ENCODE measurements at places on chromosomes 3 and 15.

DNA sequence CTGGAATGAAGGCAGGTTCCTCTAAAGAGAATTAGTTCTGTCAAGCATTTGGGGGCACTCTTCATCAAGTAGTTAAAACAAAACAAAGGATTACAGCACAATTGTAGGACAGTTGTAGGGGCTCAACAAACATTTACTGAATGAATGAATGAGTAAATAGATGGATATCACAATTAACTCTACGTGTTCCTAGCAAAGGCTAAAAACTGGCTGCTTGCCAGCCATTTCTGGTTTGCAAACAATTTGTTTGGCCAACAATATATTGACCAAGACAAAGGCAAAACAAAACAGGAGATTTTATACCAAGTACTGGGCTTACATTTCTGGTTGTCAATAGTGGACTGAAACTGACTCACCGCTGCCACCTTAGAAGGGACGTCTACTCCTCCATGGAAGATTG, 116.8 kb downstream of the ZNF280D start:
- DNase-seq, result no peak

- no peak for DNase-seq
Observed at GRCh38 chr15:95679847-95680582, 650.5 kb upstream of the NR2F2 start.

- no peak for DNase-seq
Observed at GRCh38 chr3:39106851-39107387, 508 bp downstream of the GORASP1 start.

- no peak for DNase-seq
Observed at GRCh38 chr3:134681522-134681900, 30.7 kb upstream of the KY start.

DNA sequence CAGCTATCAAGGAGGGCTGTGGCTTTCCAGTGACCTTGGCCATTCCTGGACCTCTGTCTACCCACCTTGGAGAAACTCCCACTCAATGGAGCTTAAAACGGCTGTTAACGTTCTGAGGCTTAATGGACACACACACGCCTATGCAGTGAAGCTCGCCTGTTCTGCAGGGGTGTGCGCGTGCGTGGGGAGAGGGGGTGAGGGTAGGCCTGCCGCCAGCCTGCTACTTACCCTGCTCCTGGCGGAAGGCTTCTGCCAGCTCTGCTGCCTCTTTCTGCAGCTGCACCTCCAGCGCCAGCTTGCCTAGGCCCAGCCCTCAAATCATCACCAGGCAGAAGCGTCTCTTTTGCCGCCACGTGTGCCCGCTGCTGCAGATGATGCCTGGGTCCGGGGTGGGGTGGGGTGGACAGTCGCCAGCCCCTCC, 23.2 kb upstream of the PARL start:
- no peak for DNase-seq

GRCh38 chr3:111621535-111621934, 26.4 kb upstream of the ZBED2 start:
- peak; percentile 55 for DNase-seq

GRCh38 chr3:172680684-172681083, 30.2 kb downstream of the NCEH1 start:
- no peak for DNase-seq

GRCh38 chr3:105686278-105686897, 182.4 kb downstream of the CBLB start:
- no peak for DNase-seq

- no peak for DNase-seq
Observed at GRCh38 chr15:92779874-92780273, 120.2 kb upstream of the CHD2 start.

DNA sequence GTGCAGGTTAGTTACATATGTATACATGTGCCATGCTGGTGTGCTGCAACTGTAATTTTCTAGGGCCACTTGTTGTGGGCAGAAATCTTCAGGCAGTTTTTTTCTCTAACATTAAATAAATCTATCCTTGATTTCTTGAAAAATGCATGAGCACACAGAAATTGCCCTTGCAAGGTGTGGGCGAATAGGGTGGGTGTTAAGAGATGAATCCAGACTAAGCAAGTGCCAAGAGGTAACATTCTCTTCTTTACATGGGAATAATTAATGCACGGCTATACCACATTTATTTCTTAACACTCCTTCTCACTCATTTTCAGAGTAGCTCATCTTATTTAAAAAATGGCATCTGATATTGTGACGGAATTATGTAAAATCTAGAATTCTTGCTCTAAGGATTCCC, 719.6 kb downstream of the AGBL1 start:
- no peak for DNase-seq

GRCh38 chr15:90873488-90873997, 5.2 kb downstream of the FURIN start:
- no peak for DNase-seq

DNA sequence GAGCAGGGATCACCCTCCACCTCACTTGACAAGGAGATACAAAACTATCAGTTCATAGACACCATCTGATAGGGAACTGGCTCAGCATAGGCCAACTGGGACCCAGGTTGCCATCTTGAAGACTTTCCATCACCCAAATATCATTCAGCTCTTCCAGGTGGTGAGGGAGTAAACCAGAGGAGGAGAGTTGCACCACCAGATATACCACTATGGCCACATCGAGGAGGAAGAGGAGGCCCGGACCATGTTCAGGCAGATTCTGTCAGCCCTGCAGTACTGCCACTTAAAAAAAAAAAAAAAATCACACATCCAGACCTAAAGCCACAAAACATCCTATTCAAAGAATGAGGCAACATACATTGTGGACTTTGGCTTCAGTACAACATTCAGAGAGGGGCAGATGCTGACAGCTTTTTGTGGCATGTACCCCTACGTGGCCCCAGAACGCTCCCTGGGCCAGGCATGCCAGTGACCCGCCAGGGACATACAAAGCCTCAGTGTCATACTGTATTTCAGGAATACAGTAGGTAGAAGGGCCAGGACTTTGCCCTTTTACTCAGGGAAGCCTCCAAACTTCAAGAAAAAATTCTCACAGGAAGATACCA, 18.4 kb upstream of the EMC3 start:
- DNase-seq, result no peak

DNA sequence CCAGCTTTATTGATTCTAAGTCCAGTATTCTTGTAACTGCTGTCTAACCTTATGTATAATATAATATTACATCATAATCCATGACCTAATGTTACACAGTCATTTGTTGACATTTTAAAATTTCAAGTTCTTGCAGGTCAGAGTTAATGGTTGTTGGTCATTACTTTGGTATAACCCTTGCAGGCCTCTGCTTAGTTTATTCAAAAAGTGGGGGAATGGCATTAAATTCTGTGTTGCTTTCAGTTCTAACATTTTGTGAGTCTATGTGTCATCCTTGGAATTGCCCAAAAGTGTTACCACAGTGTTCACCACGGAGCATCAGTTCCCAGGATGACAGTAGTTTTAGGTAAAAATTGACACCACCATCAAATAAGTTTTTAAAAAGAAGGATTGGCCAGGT, 174.8 kb upstream of the BCL6 start:
- no peak for DNase-seq

DNA sequence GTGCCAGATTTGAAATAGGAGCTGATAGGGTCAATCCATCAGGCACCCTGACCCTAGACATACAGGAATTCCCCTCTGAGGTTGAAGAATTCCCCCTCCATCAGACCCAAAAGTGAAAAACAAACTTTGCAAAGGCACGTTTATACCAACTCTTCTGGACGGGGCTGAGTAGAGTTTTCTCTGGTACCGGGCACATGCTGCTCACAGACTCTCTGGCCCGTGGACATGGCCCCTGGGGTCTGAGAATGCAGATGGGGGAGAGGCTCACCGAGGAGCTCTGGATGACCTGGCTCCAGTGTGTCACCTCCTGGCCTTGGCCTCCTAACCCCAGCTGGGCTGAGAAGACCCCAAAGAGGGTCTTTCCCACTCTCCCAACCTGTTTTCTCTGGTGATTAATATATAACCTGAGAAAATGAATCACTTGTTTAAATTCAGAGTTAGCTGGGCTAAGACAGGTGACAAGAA, 11.2 kb upstream of the LIPC start:
- no peak for DNase-seq

GRCh38 chr3:34132069-34132692, 333.8 kb downstream of the PDCD6IP start:
- DNase-seq, result no peak

DNA sequence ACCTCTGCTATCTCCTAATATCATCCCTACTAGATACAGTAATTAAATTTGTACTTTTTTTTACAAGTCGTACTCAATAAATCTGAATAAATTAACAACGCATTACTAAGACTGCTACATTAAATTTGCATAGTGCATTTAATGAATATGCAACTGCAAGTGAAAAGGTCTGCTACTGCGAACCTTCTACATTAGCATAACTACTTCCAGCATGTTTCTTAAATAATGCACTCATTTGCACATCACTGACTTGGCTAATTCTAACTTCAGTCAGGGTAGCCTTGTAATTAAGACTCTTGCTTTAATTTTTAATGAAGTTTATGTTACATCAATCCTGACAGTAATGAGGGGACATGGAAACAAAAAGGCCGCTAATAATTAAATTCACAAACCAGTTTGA, 98.9 kb upstream of the FOXB1 start:
- no peak for DNase-seq

DNA sequence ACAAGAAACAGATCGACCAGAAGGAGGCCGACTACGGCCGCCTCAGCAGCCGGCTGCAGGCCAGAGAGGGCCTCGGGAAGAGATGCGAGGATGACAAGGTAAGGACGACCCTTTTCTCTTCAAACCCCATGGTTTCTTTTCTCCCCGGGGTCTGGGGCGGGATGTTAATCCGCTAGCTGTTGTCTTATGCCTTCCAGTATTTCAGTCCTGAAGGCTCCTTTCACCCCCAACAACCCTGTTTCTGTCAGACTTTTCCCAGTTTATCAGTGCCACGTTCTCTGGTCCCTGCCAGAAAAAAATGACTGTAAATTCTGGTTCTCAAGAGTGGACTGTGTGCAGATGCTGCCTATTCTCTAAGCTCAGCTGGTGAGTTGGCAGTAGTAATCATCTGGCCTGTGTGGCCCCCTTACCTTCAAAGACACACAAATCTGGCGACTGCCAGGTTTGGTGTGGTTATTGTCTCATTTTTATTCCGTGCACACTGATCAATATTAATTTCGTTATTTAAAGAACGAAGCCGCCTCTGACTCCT, 806 bp downstream of the GOLM2 start:
- no peak for DNase-seq

DNA sequence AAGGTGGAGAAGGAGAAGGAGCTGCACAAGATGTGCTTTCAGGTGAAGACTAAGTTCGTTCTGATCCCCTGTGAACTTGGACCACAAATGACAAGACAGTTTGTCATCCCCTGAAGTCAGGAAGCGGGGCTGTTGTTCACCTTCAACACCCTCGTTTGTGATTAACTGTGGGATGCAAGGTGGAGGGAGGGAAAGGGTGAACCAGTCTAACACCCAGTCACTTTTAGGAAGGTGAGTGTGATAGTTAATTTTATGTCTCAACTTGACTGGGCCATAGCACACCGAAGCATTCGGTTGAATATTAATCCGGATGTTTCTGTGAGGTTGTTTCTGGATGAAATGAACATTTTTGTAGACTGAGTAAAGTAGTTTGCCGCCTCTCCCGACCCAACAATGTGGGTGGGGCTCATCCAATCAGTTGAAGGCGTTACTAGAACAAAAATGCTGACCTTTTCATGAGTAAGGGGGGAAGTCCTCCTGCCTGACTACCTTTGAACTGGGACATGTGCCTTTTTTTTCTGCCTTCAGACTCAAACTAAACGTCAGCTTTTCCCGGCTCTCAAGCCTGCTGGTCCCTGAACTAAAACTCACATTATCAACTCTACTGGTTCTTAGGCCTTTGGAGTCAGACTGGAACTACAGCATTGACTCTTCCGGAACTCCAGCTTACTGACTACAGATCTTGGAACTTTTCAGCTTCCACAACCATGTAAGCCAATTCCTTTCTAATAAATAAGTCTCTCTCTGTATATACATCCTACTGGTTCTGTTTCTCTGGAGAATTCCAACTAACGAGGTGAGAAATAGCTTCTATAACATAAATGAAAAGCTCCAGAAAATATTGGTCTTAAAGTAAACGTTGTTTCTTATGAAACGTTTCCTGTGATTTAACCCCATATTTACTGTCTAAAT, 264.0 kb upstream of the SLITRK3 start:
- no peak for DNase-seq

DNA sequence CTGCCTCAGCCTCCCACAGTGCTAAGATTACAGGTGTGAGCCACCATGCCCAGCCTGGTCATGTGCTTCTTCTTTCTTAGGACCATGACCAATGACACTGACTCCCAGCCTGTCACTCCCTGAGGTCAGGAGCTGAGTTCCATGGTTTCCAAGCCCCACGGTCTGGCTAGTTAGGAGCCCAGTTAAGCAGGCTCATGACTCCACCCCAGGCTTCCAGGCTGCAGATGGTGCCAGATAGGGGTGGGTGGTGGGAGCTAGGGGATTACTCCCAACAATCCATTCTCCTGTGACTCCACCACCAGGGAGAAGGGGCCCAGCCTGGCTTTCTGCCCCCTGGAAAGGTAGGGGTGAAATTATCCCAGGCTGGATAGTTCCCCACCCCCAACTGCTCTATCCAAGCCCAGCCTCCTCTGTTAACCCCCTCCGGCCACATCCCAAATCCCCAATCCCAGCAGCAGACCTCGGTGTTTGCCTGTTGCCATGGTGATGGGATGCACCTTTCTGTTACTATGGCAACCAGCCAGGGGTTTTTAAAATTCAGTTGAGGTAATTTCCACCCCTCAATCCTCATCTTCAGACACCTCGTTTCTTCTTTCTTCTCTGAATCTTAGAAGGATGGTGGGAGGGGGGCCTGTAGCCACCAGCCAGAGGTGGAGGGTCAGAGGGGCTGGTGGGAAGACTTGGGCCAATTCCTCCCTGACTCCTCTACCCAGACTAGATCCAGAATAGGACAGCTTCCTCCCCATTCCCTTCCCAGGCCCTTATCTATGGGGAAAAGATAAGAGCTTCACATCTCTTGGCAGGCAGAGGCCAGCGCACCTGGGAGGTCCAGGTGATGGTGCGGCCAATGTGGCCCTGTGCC, 22.5 kb upstream of the SEMA3F start:
- no peak for DNase-seq

DNA sequence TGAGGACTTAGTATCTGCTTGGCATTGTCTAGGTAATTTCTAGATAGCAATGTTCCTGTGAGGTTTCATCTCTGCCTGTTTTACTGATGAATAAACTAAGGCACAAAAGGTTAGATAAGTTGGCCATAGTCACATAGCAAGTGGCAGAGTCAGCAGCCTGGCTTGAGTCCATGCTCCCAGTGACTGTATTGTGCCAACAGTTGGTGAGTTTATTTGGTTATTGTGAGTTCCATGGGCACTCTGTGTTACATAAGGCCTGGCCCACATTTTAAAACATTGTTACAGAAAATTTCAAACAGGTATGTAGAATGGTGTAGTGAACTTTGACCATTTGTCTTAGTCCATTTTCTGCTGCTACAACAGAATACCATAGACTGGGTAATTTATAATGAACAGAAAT, 15.2 kb downstream of the MCM2 start:
- no peak for DNase-seq

DNA sequence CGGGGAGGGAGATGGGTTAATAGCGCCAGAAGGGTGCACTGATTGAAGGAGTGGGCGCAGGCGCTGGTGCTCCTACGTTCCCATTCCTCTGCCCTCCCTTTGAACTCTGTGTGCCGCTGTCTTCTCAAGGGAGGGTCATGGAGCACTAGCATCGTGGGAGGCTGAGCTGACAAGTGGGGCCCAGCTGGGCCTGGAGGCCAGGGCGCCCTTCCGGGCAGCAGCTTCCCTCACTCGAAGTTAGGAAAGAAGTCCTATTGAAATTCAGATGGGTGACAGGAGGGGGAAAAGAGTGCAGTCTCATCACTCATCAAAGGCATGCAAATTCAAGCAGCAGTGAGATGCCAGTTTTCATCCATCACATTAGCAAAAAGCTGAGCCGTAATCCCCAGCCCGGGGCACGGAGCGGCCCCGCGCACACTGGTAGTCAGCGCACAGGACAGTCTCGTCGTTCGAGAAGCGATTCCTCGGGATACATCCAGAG, 128.2 kb downstream of the LRRK1 start:
- DNase-seq, result no peak

Data from stimulated activated CD4-positive, alpha-beta T cell treated with anti-CD3 and anti-CD28 coated beads, Interleukin-1b, Interleukin-23, amount 100 ng/mL, for 48 hours (primary cell).